ENCODE measurements at places on chromosomes 2 and 18.

GRCh38 chr18:62325806-62326645 lies 916 bp downstream of the TNFRSF11A start:
- DNase-seq, result peak; percentile 22

DNA sequence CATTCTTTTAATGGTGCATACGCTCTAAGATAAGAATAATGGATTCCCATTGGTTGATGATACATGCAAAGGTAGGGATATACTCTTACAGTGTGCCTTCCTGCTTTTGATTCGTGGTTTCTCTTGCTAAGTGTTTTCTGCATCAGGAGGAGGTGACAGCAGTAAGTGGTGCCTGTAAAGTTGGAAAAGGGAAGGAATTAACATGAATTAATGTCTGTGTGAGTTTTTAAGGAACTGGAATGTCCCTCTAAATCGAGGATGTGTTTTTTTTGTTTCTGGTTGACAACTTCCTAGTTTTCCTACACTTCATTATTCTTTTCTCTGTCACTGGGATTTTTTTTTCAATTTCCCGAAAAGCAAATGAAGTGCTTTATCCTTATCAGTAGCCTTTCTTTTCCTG lies 54.4 kb downstream of the CRIM1 start:
- no peak for DNase-seq

GRCh38 chr2:112519506-112519905 lies 22.8 kb upstream of the POLR1B start:
- no peak for DNase-seq

DNA sequence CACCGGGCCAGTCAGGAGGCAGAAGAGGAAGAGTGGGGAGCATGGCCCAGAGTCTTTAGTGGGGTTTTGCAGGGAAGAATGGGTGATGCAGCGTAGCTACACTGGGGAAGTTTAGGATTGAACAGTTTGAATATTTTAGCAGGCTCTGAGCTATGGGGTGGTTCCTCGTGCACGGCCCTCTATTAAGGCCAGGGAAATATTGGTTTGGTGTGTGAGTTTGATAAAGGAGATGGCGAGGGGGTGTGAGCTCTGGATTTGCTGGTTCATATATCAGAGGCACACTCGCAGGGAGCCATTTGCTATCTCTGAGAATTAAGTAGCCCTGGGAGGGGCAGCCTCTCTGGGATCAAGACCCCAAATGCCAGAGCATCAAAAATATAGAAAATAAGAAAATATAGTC lies 50.1 kb downstream of the BOLA3 start:
- DNase-seq, result no peak

DNA sequence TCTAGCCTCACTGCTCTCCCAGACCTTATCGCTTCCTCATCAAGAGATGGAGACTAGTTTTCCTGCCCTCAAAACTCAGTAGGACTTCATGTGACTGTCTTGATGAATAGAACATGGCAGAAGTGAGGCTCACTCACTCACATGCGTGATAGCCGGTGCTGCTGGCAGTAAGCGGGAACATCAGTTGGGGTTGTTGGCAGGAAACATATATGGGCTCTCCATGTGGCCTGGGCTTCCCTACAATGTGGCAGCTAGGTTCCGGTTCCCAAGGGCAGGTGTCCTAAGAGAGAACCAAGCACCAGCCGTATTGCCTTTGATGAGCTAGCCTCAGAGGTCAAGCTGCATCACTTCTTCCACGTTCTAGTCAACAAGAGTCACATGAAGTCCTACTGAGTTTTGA lies 15.2 kb upstream of the FAHD2A start:
- DNase-seq, result no peak

Measured in HuH-7 (cell line).